ENCODE measurements at places on chromosomes 12 and 14. TPM values are rescaled to one million over a fixed set of nuclear protein-coding genes. Genes with fewer than 3 reads are reported as not detected.

Gene CLEC4C
- total RNA-seq, result not detected

Gene LHX5
- not detected for total RNA-seq

Gene FOXA1
- not detected for total RNA-seq

Gene CDC42BPB
- total RNA-seq, result 96.5 TPM

Gene LRRK2
- total RNA-seq, result 14.3 TPM

Gene IL23A
- total RNA-seq, result not detected

Gene C3AR1
- total RNA-seq, result 2.0 TPM

Gene DDIT3
- total RNA-seq, result 0.64 TPM

Gene PLEKHD1
- not detected for total RNA-seq

DNA sequence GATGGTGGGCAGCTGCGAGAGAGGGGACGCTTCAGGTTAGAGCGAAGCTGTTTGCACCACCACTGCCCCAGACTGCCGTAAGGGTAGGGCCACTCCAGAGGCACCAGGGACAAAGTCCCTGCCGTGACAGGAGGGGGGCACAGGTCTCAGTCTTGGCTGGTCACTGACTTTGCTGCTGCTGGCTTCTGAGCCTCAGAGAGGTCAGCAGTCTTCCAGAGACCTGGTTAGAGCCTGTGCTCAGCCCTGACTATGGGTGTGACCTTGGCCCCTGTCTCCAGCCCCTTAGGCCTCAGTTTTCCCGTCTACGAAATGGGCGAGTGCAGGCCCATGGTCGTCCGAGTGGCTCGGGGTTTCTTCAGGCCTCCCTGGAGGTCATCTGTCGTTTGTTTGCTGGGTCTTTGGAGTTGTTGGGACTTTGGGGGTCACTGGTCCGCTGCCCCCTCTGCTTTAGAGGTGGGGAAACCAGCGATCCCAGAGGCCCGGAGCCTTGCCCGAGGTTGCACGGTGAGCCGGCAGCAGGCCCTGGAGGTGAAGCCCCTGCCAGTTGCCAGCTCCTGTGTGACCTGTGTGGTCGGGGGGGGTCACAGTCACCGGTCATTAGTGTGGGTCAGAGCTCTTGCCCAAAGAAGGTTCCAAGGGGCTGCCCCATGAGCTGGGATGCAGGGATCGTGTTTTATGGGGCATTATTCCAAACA, 15.3 kb downstream of the MEG3 start:
- H3K27me3 ChIP-seq, result no peaks in the 10 kb centered on the region
- no peaks in the 10 kb centered on the region for H3K36me3 ChIP-seq
- no peaks in the 10 kb centered on the region for H3K4me1 ChIP-seq
- no peak overlapping the region for H3K27ac ChIP-seq
- H3K4me3 ChIP-seq, result no peak overlapping the region
- no peak for DNase-seq

DNA sequence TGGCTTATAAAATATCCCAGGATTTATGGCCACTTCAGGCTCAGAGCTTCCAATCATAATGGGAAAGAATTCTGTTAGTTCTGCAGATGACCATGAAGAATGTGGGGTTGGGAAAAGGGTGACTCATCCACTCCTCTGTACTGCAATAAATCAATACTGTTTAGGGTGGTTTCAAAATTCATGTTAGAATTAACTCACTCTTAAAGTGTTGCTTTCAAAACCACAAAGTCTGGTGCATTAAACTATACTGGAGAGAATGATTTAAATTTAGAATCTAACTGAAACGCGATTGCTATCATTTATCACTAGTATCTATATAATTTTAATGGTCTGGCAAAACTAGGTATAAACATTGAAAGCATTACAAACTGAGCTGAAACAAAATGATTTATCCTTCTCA, 798 bp downstream of the CCDC198 start:
- H3K4me3 ChIP-seq, result no peak overlapping the region
- no peaks in the 10 kb centered on the region for H3K36me3 ChIP-seq
- no peaks in the 10 kb centered on the region for H3K4me1 ChIP-seq
- no peaks in the 10 kb centered on the region for H3K27me3 ChIP-seq
- no peak for DNase-seq

- DNase-seq, result no peak
- no peaks in the 10 kb centered on the region for H3K36me3 ChIP-seq
- no peaks in the 10 kb centered on the region for H3K4me1 ChIP-seq
- no peak overlapping the region for H3K4me3 ChIP-seq
- no peak overlapping the region for H3K27ac ChIP-seq
Measured at GRCh38 chr14:39731912-39732311, 299.7 kb upstream of the FBXO33 start.

GRCh38 chr14:60196291-60196690, 31.1 kb upstream of the DHRS7 start:
- no peaks in the 10 kb centered on the region for H3K27me3 ChIP-seq
- no peak for DNase-seq
- H3K36me3 ChIP-seq, result no peaks in the 10 kb centered on the region
- no peak overlapping the region for H3K27ac ChIP-seq

DNA sequence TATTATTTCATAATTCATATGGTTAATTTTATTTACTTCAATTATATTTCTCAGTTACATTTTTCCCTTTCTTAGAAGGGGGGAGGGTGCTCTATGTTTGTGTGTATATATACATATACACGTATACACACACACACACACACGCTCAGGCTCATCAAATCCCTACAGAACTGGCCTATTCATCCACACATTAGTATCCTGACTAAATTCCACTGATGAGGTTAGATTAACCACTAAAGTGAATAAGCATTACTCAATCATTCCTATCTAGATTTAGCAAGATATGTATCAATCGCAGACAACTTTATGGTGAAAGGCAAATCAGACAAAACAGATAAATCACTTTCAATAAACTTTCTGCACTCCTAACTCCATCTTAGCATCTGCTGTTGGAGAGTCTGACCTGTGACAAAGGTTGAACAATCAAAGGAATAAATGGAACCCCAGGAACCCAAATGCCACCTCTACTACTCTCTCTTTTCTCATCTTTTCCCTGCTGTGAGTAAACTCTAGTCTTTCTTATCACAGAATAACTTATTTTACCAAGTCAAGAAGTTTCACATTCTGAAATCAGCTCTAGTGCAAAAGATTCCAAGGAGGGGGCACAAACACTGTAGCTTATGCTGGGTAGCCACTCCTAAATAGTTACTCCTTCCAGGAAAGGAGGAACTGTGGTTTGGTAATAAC, 67.6 kb downstream of the RALGAPA1 start:
- no peak overlapping the region for H3K27ac ChIP-seq
- no peaks in the 10 kb centered on the region for H3K27me3 ChIP-seq
- H3K36me3 ChIP-seq, result peaks cover 13% of the 10 kb centered on the region
- H3K4me1 ChIP-seq, result no peaks in the 10 kb centered on the region

- peak overlapping the region; percentile 96 for H3K27ac ChIP-seq
- H3K27me3 ChIP-seq, result no peaks in the 10 kb centered on the region
- H3K36me3 ChIP-seq, result no peaks in the 10 kb centered on the region
Measured at GRCh38 chr12:119176267-119177055, 2.3 kb upstream of the HSPB8 start.

DNA sequence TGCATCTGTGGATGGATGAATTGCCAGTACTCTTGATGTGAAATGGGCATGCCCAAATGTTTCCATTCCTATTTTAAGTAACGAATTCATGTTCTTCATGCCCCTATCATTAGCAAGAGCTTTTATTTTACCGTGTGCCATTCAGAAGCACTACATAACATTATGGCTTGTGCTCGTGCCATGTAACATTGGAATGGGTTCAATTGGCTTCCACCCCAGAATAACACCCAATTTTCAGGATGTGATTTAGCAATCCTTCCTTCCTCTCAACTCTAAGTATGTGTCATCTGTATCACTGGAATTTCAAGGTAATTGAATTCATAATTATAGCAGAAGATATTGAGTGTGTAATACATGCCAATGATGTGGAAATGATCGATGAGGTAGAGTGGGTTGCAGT, 145.8 kb upstream of the TMPO start:
- no peak for DNase-seq
- no peaks in the 10 kb centered on the region for H3K27me3 ChIP-seq
- H3K4me1 ChIP-seq, result no peaks in the 10 kb centered on the region

GRCh38 chr12:12214635-12215131, 52.2 kb downstream of the LRP6 start:
- no peak overlapping the region for H3K27ac ChIP-seq
- H3K4me1 ChIP-seq, result no peaks in the 10 kb centered on the region
- no peak overlapping the region for H3K4me3 ChIP-seq

GRCh38 chr14:99904506-99904905, 111.3 kb downstream of the EML1 start:
- no peaks in the 10 kb centered on the region for H3K27me3 ChIP-seq
- no peak overlapping the region for H3K27ac ChIP-seq
- H3K4me1 ChIP-seq, result no peaks in the 10 kb centered on the region

GRCh38 chr14:55553791-55554190, 26.2 kb upstream of the KTN1 start:
- DNase-seq, result no peak
- no peaks in the 10 kb centered on the region for H3K27me3 ChIP-seq
- no peaks in the 10 kb centered on the region for H3K36me3 ChIP-seq
- no peak overlapping the region for H3K4me3 ChIP-seq

DNA sequence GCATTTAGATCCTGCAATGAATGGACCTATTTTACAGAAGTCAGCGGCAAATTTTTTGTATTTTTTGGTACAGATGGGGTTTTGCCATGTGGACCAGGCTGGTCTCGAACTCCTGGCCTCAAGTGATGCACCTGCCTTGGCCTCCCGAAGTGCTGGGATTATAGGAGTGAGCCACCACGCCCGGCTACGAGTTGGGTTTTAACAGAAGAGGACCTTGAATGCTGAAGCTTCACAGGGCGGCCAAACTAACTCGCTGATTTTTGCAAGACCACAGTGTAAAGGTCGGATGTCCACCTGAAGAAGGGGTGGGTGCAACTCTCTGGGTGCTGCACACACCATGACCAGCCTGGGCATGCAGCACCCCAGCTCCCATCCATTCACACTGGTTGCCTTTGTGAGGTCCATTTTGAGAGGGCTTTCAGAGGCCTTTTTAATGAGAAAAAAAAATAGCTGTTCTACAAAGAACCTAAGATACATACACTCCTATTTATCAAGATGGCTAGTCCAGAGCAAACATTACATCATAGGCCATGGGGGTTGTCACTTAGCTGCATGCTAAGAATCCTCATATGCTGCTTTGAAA, 21.6 kb upstream of the CDK2AP1 start:
- no peak overlapping the region for H3K27ac ChIP-seq
- H3K27me3 ChIP-seq, result no peaks in the 10 kb centered on the region
- no peaks in the 10 kb centered on the region for H3K4me1 ChIP-seq
- peaks cover 40% of the 10 kb centered on the region for H3K36me3 ChIP-seq

GRCh38 chr12:10732066-10732465, 8.9 kb upstream of the YBX3 start:
- no peak overlapping the region for H3K4me3 ChIP-seq
- no peaks in the 10 kb centered on the region for H3K36me3 ChIP-seq
- no peak for DNase-seq
- H3K27ac ChIP-seq, result no peak overlapping the region
- no peaks in the 10 kb centered on the region for H3K27me3 ChIP-seq
- no peaks in the 10 kb centered on the region for H3K4me1 ChIP-seq

DNA sequence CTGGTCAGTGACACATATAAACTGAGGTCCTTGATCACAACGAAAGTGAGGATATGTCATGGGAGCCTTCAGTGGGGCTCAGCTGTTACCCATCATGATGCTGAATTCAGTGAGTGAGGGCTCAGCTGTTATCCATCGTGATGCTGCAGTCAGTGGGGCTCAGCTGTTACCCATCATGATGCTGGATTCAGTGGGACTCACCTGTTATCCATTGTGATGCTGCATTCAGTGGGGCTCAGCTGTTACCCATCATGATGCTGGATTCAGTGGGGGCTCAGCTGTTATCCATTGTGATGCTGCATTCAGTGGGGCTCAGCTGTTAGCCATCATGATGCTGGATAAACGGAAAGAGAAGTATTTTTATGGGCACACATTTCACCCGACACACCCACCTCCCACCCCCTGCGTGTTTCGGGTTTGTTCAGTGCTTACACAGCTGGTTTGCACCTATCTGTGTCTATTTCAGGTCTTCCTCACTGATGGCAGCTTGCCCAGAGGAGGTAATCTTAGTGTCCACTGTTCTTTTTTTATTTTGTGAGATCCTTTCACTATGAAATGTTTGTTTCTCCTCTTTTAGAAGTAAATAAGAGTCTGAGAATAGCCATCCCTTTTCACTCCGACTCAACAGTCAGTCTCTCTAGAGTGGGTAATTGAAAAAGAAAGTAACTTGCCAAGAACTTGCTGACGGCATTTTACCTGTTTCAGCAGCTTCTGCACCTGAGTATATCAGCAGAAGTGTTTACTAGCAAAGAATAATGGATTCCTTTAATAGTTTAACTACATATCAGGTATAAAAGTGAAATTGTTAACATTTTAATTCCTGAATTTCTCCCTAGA, 183.0 kb downstream of the ERC1 start:
- no peaks in the 10 kb centered on the region for H3K36me3 ChIP-seq
- DNase-seq, result no peak
- H3K27me3 ChIP-seq, result no peaks in the 10 kb centered on the region
- H3K4me1 ChIP-seq, result no peaks in the 10 kb centered on the region
- H3K27ac ChIP-seq, result no peak overlapping the region

GRCh38 chr14:87894920-87895319, 98.1 kb downstream of the GALC start:
- no peak overlapping the region for H3K27ac ChIP-seq
- no peak for DNase-seq
- no peaks in the 10 kb centered on the region for H3K36me3 ChIP-seq

DNA sequence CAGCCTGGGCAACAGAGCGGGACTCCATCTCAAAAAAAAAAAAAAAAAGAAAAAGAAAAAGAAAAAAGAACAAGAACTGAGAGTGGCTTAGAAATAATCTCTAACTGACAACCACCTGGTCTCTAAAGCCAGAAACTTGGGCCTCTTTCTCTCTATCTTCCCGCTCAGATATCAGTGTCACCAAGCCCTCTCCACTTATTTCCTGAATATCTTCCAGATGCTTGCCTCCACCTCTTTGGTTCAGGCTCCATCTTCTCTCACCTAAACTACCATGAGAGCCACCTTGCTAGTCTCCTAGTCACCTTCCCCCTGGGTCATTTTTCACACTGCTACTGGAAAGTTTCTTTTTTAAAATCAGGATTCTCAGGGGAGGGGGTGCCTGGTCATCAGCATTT, 1.8 kb upstream of the TM9SF1 start:
- no peak overlapping the region for H3K27ac ChIP-seq
- no peaks in the 10 kb centered on the region for H3K27me3 ChIP-seq
- no peak overlapping the region for H3K4me3 ChIP-seq
- no peak for DNase-seq
- H3K4me1 ChIP-seq, result peaks cover 25% of the 10 kb centered on the region

DNA sequence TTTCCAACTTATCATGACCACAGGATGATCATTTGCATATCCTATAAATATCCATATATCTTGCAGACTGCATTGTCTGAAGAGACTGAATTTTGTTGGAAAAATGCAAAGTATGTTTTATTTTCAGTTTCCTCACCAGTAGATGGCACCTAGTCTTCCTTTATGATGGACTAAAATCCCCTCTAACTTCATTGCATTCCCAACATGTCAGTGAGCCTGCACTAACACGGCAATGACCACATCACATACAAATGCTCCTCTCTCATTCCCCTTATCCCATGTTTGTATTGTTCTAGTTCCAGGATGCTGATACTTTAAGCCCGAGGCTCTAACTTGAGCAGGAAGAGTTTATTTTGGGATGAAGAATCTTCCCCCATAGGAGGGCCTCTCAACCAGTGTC, 24.7 kb upstream of the MYBPC1 start:
- no peak overlapping the region for H3K27ac ChIP-seq
- H3K27me3 ChIP-seq, result no peaks in the 10 kb centered on the region
- no peaks in the 10 kb centered on the region for H3K4me1 ChIP-seq
- H3K4me3 ChIP-seq, result no peak overlapping the region
- H3K36me3 ChIP-seq, result no peaks in the 10 kb centered on the region
- no peak for DNase-seq
